ENCODE measurements at places on chromosomes 3 and 15.

GRCh38 chr15:92523176-92523575 is 129.5 kb downstream of the ST8SIA2 start:
- no peak for DNase-seq

DNA sequence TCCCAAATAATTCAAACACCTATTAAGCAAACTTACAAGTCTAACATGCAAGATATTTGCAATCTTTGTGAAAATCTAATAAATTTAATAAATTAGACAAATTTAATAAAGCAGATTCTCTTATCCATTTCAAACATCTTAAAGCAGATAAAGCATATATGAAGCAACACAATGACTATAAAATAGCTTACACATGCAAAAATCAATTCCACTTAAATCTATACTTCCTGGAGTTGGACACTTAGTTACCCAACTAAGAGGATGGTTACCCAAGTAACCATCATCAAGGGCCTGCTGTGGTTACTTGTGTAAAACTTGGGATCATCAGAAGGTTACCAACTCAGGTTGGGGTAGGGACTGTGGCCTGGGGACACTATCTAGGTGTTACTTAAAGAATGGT is 206.8 kb downstream of the CD47 start:
- no peak for DNase-seq

DNA sequence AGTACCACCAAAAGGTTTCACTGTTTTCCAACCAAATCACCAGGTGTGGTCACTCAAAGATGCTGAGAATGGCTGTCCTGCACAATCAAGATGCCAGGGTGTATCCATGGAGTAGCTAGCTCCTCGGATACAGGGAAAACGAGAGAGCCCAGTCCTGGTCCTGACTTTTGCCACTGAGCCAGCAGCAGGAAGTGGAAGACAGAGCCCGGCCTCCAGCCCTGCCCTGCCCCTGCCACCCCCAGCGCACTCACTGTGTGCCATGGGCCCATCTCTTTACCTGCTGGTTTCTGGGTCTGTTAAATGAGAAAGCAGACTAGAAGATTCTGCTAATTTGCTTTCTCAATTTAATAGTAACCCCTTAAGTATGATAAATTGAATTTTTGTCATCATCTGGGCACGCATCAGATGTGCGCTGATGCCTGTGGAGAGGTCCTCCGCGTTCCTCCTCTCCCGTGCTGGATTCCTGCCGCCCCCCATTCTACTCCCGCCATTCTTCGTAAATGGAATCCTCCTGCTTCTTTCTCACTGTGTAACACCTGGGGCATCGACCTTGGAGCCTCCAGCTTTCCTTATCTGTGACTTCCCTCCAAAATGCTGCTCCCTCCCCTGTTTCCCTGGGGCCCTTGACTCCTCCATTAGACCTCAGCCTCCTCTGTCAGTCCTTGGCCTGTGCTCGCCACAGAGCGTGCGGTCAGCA is 18.0 kb downstream of the TNFAIP8L3 start:
- DNase-seq = no peak

GRCh38 chr3:132029182-132029902 is 5.5 kb downstream of the CPNE4 start:
- peak; percentile 34 for DNase-seq

DNA sequence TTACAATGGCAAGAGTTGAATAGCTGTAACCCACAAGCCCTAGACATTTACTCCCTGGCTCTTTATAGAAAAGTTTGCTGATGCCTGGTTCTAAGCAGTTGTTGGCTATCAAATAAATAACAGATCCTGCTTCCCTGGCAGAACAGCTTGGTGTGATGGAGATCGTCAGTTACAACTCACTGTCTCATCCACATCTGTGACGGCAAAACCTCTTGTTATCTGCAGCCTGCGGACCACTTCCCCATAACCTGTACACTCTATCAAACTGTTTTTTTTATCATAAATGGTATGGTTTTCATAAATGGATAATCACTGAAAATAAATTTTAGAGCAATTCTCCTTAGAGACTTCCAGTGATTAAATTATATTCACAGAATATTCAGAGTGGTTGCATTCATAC is 14.1 kb downstream of the ZDHHC3 start:
- DNase-seq = no peak

DNA sequence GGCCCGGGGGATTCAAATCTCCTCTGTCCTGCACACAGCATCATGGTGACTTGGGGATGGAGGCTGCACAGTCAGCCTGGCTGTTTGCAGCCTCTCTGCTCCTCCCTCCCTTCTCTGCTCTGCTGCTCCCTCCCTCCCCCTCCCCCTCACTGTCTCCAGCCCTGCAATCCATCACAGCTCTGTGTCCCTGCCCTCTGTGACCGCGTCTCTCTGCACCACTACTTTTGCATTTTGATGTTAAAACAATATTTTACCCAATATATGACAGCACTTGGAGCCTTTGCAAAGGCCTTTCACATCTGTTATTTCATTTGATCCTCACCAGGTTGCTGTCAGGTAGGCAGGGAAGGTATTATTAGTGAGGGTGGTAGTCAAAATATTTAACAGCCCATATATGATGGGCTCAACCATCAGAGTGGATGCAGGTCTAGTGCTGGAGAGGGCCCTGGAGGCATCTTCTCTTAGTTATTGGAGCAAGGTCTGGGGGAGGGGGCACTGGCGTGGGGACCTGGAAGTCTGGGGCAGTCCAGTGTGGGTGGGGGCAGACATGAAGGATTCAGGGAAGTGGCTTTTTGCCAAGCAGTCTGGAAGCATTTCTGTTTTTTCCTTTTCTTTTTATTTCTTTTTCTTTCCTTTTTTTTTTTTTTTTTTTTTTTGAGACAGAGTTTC is 16.3 kb upstream of the VPS8 start:
- no peak for DNase-seq
